Coronary artery (tissue), 2 donors: ENCODE measurements at places on chromosomes 12 and 14.

GRCh38 chr12:94671917-94672316 is 21.6 kb upstream of the TMCC3 start:
- no peak for DNase-seq

DNA sequence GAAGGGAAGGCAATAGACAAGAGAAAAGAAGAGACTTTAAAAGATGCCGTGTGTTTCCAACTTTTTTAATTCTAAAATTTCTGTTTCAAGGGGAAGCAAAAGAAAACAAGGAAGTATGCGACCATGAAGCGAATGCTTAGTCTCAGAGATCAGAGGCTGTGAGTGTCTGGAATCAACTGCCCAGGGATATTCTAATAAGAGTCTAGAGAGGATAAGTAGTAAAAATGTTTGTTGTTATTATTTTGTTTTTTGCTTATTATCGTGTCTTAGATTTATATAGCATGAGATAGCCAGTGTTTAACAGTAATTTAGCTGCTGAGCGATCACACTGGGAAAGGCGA is 421 bp downstream of the FCF1 start:
- DNase-seq: no peak

- DNase-seq: no peak
Observed at GRCh38 chr12:124418791-124419190, 123.9 kb downstream of the RFLNA start.

GRCh38 chr14:100109594-100109955 is 44.4 kb downstream of the EVL start:
- DNase-seq: no peak

GRCh38 chr14:66746316-66747006 is 238.5 kb downstream of the GPHN start:
- DNase-seq: no peak

GRCh38 chr12:132569856-132570480 is 40.4 kb downstream of the LRCOL1 start:
- no peak for DNase-seq

- DNase-seq: no peak
Observed at GRCh38 chr12:123712780-123713319, 697 bp downstream of the ATP6V0A2 start.

DNA sequence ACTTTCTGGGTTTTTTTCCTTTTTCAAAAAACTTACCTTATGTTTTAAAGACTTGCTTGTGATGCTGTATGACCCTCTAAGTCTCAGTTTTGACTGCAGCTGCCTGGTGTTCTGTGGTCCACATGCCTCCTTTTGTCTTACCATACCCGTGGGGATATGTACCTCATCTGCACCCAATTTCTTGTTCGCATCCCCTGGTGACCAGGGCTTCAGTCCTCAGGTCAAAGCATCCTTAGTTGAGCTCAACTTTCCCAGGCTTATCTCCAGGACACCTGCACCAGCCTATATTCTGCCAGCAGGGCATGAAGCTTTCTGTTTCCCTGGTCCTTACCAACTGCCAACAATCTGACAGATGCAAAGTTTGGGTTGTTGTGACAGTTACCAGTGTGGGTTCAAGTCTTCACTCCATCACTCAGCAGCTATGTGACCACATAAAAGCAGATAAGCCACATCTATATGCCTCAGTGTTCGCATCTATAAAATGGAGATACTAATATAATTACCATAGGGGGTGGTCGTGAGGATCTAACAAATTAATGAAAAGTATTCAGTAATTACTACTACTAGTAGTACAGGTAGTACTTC is 94.0 kb downstream of the NTF3 start:
- no peak for DNase-seq

DNA sequence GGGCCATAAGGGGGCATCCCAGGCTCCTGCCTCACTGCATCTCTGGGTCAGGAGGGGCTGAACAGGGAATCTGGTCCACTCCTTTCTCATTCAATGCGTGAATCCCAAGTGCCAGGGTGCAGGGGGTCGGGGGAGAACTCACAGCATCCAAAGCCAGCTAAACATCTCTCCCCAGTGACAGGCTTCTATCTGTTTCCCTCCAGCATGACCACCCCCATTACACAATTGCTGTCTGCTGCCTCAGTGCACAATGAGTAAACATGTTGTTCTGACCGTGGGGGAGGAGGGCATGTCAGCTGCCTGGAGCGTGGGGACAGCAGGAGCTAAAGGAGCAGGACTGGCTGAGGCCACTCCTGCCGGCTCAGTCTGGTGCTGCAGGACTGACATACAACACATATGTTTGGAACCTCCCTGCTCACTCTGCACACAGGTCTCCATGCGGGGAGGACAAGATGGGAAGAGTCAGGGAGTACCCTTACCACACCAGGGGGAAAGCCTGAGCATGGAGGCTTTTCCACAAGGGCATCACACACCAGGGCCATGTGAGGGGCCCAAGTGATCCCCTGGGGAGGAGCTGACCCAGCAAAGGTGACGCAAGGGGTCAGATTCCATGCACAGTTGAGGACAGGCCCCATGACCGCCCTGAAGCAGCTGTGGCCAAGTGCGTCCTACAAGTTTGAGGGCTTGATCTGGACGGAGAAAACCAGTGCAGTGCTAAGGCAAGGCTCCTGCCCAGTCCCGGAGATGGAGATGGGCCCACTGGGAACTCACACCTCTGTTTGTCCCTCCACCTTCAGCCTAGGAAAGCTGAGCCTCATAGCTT is 1.4 kb downstream of the TNS2 start:
- DNase-seq: peak; percentile 91

GRCh38 chr14:75081660-75082229 is 12.3 kb downstream of the ZC2HC1C start:
- DNase-seq: no peak

DNA sequence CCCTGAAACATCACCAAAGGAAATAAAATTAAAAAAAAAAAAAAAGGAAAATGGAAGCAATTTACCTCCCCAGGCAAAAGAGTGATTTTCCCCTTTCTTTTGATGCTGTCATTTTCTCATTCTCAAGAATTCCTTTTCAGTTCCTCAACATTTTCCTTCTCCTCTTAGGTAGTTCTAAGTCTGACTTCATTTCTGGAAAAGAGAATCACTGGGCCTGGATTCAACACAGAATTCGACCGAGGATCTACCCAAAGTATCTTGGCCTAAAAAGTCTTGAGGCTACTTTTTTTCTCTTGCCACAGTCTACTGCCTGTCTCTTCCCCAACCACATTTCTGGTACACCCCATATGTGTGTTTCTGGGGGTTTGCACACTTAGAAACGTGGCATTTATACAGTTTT is 717.8 kb upstream of the TBX3 start:
- DNase-seq: no peak

- no peak for DNase-seq
Observed at GRCh38 chr14:105273062-105273461, 24.7 kb downstream of the BTBD6 start.

- DNase-seq: no peak
Observed at GRCh38 chr14:53953828-53954550, 2.6 kb downstream of the BMP4 start.

DNA sequence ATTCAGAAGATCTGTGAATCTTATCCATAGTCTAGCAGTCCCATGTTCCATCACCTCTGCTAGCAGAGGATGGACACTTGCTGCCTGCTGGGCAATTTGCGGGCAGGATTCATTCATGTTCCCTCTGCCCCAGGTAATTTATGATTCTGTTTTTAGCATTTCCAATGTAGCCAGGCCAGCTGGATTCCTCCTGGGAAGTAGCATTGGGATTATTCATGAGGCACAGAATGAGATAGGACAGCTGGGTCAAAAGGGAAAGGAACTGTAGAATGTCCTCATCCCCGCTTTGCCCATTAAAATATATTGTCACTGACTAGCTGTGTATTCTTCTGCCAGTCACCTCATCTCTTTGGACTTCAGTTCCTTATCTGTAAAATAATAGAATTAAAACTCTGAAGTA is 68.7 kb downstream of the SLC35F4 start:
- DNase-seq: no peak

DNA sequence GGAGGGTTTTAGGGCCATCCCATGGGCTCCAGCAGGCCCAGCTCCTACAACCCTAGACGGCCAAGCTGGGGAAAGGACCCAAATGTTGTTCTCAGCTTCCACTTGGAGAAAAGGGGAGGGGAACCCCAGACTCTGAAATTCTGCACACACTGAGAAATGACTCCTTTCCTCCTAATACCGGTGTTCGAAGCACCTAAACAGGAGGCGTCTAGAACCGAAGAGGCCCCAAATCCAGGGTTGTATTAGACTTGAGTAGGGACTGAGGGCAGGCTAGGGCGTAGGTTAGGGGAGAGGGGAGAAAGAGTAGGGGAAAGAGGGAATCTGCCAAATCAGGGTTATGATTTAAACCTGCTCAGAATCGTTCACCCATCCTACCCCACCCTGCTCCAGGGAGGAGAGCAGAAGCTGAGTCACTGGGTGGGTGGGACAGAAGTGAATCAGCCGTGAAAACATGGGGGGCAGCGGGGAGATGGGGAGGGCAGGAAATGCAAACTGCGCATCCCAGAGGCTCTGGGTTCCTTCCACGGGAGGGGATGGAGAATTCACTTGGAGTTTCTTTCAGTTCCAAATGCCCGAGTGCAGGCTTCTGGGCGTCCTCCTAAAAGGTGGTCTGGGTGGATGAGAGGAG is 1.0 kb downstream of the IGFBP6 start:
- peak; percentile 89 for DNase-seq

DNA sequence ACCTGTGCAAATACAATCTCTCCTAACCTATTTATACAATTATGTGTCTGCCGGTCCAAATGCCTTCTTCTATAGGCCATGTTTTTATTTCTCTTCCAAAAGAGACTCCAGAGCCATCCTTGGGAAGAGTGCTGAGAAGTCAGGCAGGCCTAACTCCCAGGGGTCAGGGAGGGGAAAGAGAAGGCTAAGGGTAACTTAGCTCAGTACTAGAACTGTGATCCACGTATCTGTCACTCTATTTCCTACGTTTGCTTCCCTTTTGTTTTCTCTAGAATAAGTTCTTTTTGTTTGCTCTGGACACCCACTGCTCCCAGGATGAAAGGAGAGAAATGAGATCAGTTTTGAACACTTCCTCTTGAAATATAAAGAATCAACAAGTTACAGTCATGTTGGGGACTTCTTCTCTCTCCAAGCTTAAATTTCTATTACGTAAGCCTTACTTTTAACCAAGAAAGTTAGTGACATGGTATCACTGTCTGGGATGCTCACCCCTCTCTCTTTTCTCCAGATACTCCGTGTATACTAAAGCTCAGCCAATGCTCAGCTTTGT is 79.2 kb downstream of the DAD1 start:
- no peak for DNase-seq

DNA sequence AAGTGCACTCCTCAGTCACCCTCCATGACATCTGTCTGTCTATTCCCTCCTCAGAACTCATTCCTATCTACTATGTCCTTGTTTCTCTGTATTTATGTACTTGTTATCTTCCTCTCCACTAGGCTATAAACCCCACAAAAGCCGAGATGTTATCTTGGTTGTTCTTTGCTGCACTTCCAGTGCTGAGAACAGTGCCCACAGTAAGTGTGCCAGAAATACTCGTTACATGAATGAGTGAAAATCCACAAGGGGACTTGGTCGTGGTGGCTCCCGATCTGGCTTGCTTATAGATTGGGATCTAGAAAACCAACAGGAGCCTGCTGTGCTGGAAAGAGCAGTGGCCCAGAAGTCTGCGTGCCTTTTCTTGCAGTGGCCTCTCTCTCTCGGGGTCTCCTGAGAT is 111.9 kb upstream of the PRMT8 start:
- no peak for DNase-seq

- no peak for DNase-seq
Observed at GRCh38 chr12:92619026-92619425, 83.8 kb upstream of the PLEKHG7 start.

DNA sequence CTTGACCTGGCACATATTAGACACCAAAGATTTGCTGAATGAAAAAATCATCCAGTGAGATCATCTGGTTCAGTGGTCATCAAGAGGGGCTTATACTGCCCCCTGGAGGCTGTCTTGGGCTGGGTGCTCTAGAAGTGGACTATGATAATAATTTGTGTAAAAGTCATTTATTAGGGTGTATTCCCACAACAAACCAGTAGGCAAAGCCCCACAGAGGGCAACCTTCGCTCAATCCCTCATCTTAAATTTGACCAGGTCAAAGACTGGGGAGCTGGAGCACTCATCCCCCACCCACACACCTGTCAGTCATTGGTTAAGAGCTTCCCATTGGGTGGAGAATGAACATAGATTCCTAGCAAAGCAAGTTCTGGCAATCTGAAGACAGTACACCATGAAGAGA is 20.0 kb upstream of the FICD start:
- no peak for DNase-seq

- DNase-seq: no peak
Observed at GRCh38 chr12:1642513-1642912, 13.5 kb downstream of the WNT5B start.

- DNase-seq: no peak
Observed at GRCh38 chr12:29692237-29692636, 91.5 kb downstream of the TMTC1 start.

- DNase-seq: no peak
Observed at GRCh38 chr12:91249054-91249453, 66.4 kb upstream of the DCN start.

DNA sequence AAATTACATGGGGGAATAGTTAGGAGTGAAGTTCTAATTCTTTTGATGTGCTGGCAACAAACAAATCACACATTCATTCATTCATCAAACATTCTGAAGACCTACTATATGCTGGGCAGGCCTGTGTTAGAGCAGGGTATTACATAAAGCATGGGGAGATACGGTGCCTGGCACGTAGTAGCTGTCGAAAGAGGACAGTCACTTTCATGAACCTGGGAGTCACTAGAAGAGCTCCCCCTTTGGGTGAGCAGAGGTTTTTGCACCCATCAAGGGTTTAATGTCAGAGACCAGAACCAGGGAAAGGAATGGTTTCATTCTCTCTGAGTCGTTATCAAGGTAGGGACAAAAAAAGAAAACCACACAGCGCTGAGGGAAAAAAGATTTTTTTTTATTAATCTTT is 10.0 kb downstream of the LHX5 start:
- DNase-seq: no peak

GRCh38 chr12:45348311-45348710 is 132.4 kb downstream of the ANO6 start:
- DNase-seq: no peak

GRCh38 chr12:45994736-45995135 is 4.4 kb upstream of the SCAF11 start:
- no peak for DNase-seq

- DNase-seq: no peak
Observed at GRCh38 chr12:110330544-110330943, 49.5 kb downstream of the ATP2A2 start.

DNA sequence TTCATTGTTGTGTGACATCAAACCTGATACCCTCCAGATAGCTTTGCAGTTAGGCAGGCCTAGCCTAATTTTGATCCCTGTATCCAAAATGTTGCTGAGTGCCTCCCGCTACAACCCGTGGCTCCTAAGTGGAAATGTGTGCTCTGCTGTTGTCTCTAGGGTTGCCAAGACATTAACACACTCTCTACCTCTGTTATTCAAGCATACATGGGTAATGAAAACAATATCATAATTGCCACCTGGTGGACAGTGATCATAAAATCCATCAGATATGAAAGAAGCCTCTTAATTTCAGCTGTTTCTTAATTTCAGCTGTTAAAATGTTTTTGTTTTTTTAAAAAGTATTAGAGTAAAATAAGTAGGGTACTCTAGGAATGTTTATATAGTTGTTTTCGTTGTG is 93.5 kb downstream of the PLEKHA5 start:
- no peak for DNase-seq
